Stimulated activated CD4-positive, alpha-beta T cell treated with anti-CD3 and anti-CD28 coated beads, Interleukin-2, amount 100 ng/mL, for 24 hours (primary cell): ENCODE measurements at places on chromosomes 1 and 21.

DNA sequence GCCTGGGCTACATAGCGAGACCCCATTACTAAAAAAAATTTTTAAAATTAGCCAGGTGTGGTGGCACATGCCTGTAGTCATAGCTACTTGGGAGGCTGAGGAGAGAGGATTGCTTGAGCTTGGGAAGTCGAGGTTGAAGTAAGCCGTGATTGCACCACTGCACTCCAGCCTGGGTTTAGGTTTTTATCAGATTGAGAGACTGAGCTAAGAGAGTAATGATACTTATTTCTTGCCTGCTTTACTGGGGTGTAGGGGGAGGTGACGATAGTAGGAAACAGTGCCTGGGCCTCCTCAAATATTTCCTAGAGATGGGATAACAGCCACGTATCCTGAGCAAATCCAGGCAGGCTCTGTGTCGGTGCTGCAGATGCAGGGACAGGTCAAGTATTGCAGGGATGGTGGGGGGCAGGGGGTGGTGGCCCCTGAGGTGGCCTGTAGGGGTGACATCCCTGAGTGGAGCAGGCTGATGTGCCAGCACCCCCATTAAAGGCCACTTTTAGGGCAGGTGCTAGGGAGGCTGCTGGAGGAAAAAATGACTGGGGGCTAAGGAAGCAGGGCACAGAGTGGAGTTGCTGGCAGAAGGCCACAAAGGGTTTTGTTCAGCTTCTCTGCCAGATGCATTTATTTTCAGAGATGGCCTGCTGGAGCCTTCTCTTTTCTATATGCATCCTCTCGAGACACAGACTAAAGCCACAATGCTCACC lies 130.5 kb downstream of the RHOU start:
- DNase-seq: peak; percentile 13

GRCh38 chr1:25765923-25766589 lies 33.9 kb upstream of the SELENON start:
- no peak for DNase-seq

DNA sequence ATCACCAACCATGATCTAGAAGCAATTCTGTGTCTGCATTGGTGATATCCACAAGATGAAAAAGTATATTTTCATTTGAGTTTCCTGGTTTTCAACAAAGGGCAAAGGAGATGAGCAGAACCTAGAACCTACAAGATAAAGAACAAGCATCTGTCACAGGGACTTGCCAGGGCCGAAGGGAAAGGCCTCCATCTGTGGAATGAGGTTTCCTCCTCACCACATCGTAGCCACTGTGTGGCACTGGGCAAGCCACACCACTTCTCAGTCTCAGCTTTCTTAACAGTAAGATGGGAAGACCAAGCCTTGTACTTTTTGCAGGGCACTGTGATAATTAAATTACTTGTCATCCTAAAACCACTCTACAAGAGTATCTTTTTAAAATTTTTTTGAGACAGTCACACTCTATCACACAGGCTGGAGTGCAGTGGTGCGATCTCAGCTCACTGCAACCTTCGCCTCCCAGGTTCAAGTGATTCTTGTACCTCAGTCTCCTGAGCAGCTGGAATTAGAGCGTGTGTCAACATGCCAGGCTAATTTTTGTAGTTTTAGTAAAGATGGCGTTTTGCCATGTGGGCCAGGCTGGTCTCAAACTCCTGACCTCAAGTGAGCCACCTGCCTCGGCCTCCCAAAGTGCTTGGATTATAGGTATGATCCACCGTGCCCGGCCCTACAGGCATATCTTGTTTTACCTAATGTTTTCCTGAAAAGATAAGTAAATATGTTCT lies 45.8 kb downstream of the ARHGEF11 start:
- no peak for DNase-seq

DNA sequence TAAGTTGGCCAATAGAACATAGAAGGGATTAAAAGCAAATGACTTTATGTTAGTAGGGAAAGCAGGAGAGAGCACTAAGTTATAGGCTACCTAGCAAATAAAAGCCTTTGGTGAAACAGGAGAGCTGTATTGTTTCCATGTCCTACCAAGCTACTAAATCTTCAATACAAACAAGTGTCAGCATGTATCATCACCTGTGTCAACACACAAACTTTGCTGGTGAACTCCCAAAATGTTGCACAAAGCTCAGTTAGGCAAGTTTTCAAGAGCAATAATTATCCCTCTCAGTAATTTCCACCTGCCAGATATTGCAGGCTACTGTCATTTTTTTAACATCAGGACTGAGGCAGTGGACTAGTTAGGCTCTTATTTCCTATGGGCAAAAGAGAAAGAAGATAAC lies 77.7 kb upstream of the ADAM30 start:
- DNase-seq: no peak

GRCh38 chr1:32316903-32317277 lies 19.1 kb downstream of the MARCKSL1 start:
- no peak for DNase-seq

DNA sequence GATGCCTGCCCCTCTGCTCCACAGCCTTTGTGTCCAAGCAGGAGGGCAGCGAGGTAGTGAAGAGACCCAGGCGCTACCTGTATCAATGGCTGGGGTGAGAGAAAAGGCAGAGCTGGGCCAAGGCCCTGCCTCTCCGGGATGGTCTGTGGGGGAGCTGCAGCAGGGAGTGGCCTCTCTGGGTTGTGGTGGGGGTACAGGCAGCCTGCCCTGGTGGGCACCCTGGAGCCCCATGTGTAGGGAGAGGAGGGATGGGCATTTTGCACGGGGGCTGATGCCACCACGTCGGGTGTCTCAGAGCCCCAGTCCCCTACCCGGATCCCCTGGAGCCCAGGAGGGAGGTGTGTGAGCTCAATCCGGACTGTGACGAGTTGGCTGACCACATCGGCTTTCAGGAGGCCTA lies 754 bp downstream of the BGLAP start:
- no peak for DNase-seq

DNA sequence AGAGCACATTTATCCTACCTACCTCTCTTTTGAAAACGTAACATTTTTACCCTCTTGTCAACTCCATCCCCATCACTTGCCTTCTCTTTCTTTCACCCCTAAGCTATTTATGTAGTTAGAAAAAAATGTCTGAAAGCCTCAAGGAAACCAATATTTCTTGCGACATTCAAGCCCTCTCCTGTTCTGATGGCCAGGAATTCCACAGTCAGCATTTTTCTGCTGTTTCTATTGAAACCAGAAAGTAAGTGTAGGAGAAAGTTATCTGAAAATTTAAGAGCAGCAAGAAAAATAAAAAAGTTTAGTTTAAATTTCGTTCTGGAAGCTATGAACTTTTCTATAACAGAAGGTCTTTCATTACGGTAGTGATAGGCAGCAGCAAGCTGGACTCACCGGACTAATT lies 247.6 kb upstream of the PBX1 start:
- no peak for DNase-seq

DNA sequence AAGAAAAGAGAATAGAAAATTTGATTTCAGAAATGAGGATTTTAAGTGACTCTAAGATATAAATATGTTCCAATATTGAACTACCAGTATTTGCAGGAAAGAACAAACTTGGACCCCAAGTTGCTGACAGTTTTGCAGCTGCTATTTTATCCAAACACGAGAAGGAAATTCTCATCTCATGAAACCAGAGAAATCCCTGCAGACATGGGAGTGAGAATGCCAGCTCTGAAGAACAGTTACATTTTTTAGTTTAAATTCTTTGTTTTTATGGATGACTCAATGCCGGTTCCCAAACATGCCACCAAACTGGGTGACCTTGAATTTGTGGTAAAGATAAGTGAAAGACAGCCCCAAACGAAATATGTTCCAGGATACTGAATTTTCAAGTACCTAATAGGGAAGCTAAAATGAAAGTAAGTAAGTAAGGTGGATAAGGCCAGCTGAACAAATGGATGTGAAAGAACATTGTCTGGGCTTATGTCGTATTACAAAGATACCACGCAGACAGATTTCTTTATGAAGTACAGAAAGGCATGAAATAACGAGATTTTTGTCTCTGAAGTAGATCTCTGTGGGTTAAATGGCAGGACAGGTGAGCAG lies 19.9 kb downstream of the TLR5 start:
- no peak for DNase-seq

- no peak for DNase-seq
These were observed 155.8 kb upstream of the EDN2 start for GRCh38 chr1:41640141-41640751.
